Activated naive CD4-positive, alpha-beta T cell treated with anti-CD3 and anti-CD28 coated beads for 36 hours (primary cell): ENCODE measurements at places on chromosomes 5 and 9. TPM values are rescaled to one million over a fixed set of nuclear protein-coding genes. Genes with fewer than 3 reads are reported as not detected.

Gene BTNL3
- not detected for total RNA-seq

Gene PCDHGC5
- total RNA-seq, result not detected

Gene SLC25A2
- not detected for total RNA-seq

Gene NUTM2F
- not detected for total RNA-seq
